ENCODE measurements at places on chromosomes 11 and 22.

DNA sequence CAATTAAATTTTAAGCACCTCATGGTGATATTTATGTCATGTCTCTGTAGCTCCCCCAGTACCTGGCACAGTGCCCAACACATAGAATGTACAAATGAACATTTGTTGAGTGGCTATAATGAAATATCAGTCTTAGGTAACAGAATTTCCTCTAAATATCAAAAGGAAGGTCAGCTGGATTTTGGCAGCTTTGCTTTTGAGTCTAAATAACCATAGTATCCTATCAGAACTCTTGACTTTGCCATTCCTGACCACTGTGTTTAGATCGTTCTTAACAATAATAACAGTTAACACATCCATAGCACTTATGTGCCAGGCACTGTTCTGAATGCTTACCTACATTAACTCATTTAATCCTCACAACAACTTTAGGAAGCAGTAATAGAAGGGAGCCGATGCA, 26.6 kb downstream of the TMEM123 start:
- no peak for DNase-seq

- no peak for DNase-seq
Measured at GRCh38 chr11:18408558-18409291, 3.4 kb upstream of the LDHC start.

DNA sequence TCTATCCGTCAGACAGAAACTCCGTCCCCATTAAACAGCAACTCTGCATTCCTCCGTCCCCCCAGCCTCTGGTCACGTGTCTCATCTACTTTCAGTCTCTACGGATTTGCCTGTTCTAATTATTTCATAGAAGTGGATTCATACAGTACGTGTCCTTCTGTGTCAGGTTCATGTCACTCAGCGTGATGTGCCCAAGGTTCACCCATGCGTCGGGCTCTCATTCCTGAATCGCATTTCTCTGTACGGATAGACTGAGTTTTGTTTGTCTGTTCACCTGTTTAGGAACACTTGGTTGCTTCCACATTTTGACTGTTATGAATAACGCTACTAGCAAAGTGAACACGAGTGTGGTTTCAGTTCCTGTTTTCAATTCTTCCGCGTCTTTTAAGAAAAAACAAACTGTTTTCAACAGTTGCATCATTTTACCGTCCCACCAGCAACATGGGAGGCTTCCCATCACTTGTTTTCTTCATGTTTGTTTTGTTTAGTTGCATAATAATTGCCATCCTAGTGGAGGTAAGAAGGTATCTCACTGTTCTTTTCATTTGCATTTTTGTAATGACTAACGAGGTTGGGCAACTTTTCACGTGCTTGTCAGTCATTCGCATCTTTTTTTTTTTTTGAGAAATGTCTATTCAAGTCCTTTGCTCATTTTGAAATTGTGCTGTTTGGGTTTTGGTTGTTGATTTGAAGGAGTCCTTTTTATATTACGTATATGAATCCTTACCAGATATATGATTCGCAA, 8.9 kb upstream of the NLRP6 start:
- DNase-seq: peak; percentile 84

DNA sequence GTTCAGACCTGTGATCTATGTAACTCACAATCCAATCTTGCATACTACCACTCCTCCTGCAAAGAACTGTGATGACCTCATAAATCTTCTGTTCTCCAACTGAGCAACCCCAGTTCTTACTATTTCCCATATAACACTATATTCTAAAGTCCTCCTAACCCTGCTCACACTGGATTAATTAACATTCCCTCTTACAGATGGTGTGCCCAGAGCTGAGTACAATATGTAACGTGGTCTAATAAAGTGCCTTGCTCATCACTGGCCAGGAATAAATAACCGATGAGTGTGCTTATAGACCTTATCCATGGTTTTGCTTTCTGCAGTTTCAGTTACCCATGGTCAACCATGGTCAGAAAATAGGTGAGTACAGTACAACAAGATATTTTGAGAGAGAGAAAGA, 28.6 kb downstream of the PRCP start:
- DNase-seq: no peak

GRCh38 chr11:120774591-120775386, 249.1 kb upstream of the TBCEL start:
- no peak for DNase-seq

- no peak for DNase-seq
Measured at GRCh38 chr11:70828593-70829082, 423.7 kb downstream of the SHANK2 start.

GRCh38 chr22:31250740-31251600, 38.9 kb downstream of the LIMK2 start:
- no peak for DNase-seq

GRCh38 chr22:26848244-26848920, 191.0 kb downstream of the MIAT start:
- DNase-seq: no peak

DNA sequence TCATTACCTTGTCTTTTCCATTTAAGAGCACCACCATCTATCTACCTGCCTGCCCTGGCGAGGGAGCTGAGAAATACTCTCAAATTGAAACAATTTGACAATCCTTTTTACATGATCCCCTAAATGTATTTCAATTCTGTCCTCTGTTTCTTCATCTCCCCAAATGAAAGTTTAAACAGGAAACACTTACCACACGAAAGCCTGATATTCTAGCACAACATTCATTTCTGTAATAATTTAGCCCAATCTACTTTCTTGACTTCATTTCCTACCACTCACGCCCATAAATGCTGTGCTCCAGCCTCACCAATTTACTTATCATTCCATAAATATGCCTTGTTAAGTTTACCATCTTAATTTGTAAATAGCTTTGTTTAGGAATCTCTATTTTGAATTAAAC, 89.8 kb upstream of the MS4A8 start:
- no peak for DNase-seq

- DNase-seq: no peak
Measured at GRCh38 chr11:113458189-113458588, 17.0 kb downstream of the DRD2 start.

DNA sequence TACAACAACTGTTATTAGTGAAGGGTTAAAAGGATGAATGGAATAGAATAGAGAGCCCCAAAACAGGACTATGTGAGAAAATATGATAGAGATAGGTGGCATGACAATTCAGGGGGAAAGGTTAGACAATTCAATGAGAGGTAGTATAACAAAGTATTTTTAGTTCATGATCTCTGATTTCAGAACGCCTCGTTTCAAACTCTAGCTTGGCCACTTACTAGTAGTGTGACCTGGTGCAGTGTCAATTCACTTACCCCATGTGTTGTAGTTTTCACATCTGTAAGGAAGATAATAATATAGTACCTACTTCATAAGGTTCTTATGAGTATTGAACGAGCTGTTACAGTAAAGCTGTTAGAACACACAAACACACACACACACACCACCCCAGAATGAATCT, 308.0 kb downstream of the SWAP70 start:
- DNase-seq: no peak

GRCh38 chr11:65616575-65617001, 1.0 kb downstream of the PCNX3 start:
- DNase-seq: no peak

DNA sequence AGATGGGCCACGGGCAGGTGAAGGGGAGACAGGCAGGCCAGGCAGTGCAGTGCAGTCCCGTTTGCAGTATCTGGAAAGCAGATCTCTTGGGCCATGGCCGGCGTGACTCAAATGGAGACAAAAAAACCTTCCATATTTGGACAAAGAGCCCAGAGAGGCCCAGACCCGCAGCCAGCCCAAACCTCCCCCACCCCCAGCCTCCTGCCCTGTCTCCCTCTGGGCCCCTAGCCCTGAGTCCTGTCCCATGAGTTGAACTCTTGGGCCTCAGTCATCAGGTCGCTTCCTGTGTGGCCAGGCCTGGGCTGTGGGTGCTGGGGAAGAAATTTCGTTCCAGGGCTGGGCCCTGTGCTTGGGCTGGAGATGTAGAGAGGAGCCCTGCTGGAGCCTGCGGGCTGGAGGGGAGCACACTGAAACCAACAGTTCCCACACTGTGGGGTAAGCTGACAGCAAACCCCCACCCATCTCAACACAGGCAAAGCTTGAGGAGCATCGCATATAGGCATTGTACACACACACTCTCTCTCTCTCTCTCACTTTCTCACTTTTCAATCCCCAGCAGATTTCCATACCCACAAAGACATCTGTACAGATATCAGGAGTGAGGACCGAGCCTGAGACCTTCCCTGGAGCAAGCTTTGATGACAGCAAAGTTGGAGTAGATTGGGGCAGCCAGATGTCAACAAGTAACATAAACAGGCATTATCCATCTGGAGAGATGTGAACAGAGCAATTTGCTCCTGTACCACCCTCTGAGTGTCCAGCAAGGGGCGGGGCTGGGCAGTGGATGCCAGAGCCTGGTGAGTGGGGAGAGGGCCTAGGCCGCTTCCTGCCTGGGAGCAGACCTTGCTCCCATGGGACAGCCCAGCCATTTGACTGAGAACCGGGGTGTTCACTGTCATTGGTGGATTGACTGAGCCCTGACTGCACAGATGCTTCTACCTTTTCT, 17.2 kb downstream of the ARHGEF17 start:
- peak; percentile 88 for DNase-seq

- no peak for DNase-seq
Measured at GRCh38 chr22:45090497-45090910, 73.2 kb upstream of the NUP50 start.

DNA sequence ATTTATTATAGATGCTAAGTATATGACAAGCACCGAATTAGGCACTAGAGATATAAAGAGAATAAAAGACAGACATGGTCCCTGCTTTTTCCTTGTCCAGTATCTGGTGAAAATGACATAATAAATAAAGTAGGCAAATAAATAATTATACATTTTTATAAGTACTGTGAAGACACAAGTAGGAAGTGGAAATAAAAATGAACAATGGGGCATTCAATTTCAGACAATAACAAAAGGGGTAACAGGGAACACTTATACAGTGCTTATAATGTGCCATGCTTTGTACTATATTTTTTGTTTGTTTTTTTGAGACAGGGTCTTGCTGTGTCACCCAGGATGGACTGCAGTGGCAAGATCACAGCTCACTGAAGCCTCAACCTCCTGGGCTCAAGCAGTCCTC, 4.3 kb downstream of the KBTBD3 start:
- DNase-seq: no peak

- no peak for DNase-seq
Measured at GRCh38 chr11:40030867-40031266, 1428.6 kb downstream of the LRRC4C start.

DNA sequence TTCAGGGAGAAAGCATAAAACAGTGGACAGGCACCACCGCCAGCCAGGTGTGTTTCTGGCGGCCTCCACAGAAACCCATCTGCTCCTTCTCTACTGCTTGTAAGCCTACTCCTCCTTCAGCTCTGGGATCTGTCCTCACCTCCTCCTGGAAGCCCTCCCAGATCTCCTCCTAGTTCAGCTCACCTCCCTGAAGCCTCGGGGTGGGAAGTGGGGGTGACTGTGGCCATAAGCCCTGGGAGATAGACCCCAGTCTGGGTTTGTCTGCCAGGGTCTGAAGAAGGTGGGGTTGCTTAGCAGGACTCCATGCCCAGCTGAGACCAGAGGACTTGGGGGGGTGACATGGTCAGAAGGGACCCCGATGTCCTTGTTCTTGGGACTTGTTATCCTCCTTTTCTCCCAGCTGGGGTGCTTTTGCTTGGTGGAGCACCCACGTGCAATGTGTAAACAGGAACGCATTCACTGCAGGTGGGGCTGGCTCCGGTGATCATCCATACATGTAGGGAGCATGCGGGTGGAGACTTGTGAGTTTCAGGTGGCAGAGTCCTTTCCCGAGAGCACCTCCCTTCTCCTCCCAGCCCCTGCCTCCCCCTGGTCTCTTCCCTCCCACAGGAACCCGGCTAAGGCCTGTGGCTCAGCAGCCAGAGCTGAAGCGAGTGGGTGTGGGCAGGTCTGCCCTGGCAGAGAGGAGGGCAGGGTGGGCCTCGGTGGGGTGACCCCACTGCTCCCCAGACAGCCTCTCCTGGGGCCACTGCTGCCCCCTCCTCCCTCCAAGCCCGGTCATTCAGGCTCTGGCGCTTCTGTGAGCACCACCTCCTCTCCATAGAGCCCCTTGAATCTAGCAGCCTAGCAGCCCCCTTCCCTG, 25.9 kb downstream of the MRGPRG start:
- DNase-seq: no peak

- DNase-seq: no peak
Measured at GRCh38 chr22:45756558-45756957, 84.9 kb downstream of the ATXN10 start.

DNA sequence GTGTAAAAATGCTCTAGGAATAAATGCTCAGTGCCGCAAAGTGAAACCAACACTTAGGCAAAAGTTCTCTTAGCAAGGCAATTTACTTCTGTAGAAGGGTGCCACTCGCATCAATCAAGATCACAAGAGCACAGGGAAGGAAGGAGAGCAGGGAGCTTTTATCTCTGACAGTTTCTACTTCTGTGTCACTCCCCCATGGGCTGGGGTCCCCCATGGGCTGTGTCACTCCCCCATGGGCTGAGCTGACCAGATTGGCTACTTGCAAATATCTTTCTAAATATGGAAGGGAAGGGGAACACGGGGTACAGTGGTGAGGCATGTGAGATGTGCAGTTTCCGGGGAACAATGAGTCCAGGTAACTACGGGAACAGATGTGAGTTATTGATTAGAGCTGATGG, 397 bp downstream of the OR52N2 start:
- DNase-seq: no peak

GRCh38 chr22:23193882-23194281, 13.6 kb downstream of the BCR start:
- DNase-seq: no peak

DNA sequence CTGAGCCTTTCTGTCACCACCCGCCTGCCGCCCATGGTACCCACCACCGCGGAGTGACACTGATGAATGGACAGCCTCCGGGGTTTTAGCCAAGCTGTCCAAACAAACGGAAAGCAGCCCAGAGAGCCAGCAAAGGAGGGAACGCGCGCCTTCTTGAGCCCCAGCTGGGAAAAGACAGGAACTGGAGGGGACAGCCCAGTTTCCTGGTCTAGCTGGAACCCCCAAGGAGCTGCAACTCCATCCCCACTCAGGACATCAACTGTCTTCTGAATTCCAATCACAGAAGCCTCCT, 33.7 kb downstream of the SHISAL1 start:
- DNase-seq: no peak

All from GM06990 (cell line).